ENCODE measurements at places on chromosomes 13 and 19. TPM values are rescaled to one million over a fixed set of nuclear protein-coding genes. Genes with fewer than 3 reads are reported as not detected.

C5AR1 gene
- total RNA-seq = under 0.01 TPM

TEKTIP1 gene
- not detected for total RNA-seq

LGALS14 gene
- total RNA-seq = not detected

KLK12 gene
- total RNA-seq = not detected

GJB2 gene
- 0.06 TPM for total RNA-seq

DEDD2 gene
- 11.2 TPM for total RNA-seq
